ENCODE measurements at places on chromosomes 13 and 19.

GRCh38 chr19:49761625-49762311 is 1.3 kb downstream of the TSKS start:
- no peak for DNase-seq

GRCh38 chr13:84553227-84553626 is 671.0 kb upstream of the SLITRK1 start:
- DNase-seq, result no peak

DNA sequence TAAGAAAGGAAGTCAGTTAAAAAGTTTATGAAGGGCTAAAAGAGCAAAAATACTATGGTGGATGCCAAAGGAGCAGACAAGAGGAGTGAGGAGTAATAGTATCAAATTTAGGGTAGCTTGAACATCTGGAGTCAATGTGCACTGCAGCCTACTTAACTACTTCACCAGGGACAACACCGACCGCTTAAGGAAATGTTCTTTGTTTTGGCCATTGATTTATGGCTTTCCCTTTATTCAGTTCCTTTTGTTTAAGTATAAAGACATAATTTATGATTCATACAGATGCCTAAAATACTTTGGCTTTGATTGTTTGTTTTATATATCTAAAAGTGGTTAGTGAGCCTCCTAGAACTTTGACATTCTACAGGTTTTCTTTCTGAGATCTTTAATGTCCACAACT is 276.3 kb upstream of the PRR20A start:
- no peak for DNase-seq

DNA sequence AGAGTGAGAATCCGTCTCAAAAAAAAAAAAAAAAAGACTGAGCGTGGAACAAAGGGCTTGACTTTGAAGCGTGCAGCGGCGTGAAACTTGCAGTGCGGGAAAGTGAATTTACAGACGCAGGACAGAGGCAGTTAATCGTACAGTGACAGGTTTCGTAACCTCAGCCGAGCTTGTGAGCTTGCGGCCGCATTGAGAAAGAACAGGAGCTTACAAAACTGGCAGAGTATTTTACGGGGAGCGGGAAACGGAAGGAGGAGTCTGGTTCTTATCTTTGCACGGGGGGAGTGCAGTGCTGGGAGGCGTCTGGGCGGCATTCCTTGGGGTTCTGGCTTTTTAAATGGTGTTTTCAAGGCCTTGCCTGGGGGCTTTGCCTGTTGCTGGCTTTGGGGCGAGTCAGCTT is 6.0 kb upstream of the BSG start:
- no peak for DNase-seq

- DNase-seq, result no peak
Observed at GRCh38 chr19:48364598-48365348, 606 bp downstream of the SYNGR4 start.
